H1 (cell line): ENCODE measurements at places on chromosomes 13 and 19. TPM values are rescaled to one million over a fixed set of nuclear protein-coding genes. Genes with fewer than 3 reads are reported as not detected.

Gene ALOX5AP
- not detected in 2 replicates for total RNA-seq

DNA sequence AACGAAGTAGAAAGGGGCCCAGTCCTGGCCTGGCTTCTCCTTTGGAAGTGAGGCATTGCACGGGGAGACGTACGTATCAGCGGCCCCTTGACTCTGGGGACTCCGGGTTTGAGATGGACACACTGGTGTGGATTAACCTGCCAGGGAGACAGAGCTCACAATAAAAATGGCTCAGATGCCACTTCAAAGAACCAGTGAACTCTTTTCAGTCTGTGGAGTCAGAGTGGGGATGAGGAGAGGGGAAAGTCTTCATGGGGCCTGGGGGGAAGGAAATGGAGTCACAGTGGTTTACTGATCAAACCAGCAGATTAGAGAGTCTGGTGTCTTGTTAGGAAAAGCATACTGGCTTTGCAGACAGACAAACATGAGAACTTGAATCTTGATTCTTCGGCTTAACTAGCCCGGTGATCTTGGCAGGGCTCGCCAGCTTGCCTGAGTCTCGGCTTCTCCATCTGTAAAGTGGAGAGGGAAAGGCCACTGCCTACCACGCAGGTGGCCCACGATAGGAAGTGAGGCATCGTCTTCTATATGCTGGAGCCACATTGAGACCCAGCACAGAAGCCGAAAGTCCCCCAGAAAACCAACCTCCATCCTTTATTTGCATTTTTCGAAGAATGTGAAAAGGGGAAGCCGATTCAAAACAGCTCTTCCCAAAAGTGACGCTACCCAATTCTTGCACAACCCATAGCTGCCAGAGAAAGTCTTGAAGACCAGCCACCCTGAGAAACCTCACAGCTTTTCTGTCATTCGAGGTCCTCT is at the start of gene FFAR1:
FFAR1 (plus strand) TSS at position 732 of the 759 bp plus-strand sequence. CDS start 3,650 bp downstream, outside the sequence.
- DNase-seq, result no peak

- no peak for DNase-seq
Measured at GRCh38 chr19:2259336-2259735, 3.1 kb upstream of the JSRP1 start.

GRCh38 chr13:28734906-28735305 is 16.1 kb upstream of the SLC46A3 start:
- no peak for DNase-seq

DNA sequence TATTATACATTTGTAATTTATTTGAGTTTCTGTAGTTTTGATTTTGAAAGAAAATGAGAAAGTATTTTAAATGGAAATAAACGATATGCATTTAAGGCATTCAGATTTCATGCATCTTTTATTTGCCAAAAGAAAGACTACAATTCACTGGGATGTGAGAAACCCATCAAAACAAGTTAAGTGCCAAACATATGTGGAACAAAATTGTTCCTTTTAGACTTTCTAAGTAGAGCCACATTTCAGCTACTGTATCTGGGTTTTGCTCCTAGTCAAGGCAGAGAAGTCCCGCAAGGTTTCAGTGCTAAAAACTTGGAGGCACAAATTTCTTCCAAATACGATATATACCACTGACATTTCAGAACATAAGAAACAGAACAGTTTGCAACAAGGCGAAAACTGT is 1191.9 kb downstream of the SLITRK5 start:
- DNase-seq, result no peak

Gene CEACAM7
- not detected in 2 replicates for total RNA-seq

Gene IFNL1
- not detected in 2 replicates for total RNA-seq

DNA sequence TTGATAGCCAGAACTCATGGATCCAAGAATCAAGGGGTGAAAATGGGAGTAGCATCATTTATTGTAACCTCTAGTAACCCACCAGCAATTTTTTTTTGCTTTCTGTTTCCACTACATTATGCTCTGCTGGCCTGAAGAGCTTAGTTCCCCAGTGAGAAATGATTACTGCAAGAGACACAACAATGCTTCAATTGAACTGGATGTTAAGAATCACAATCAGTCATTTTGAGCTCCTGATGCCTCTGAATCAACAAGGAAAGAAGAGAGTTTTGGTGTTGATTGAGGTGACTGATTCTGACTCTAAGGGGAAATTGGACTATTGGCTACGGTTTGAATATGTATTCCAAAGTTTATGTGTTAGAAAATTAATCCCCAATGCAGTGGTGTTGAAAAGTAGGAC is 1084.4 kb downstream of the SLITRK1 start:
- DNase-seq, result no peak

DNA sequence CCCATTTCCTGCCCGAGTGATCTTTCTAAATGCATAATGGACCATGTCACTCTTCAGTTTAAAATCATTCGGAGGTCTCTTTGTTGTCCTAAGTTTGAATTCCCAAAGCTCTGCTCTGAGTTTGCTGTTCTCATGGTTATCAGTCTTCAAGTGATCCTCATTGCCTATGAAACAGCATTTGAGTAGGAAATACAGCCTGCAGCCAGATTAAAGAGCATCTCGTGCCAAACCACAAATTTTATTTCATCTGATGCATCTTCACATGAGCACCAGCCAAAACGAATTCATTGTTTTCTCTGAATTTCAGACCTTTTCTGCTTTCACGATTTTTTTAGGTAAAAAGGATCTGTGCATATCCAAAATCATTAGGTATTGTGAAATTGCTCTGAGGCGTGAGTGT is 299.6 kb downstream of the TDRD3 start:
- no peak for DNase-seq

Gene DNAAF3
- total RNA-seq, result 5.4 and 5.7 TPM in 2 replicates

DNA sequence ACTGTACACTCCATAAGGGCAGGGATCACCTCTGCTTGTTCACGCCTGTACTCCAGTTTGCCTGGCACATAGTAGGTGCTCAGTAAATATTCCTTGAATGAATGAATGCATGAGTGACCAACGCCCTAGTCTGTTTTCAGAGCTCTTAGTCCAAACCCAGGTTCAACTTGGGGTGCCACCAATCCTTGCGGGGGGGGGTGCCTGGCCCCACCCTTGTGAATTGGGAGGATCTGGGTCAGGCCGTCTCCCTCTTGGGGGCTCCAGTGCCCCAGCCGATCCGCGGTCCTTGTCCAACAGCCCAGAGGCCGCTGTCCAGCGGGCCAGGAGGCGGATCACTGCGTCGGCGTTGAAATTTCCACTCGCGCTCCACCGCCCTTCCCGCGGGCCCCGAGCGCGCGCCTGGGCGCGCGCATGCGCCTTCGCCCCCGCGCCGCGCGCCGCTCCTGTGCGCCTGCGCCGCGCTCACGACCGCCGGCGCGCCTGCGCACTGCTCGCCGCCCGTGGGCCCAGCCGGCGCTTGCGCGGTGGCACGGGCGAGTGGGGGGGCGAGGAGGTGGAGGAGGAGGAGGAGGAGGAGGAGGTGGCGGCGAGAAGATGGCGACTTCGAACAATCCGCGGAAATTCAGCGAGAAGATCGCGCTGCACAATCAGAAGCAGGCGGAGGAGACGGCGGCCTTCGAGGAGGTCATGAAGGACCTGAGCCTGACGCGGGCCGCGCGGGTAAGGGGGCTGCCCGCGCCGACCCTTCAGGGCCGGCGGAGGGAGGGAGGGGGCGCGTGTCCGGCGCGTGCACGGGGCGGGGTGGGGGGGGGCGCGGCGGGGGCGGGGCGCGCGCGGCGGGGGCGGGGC is at the start of gene CRTC1:
CRTC1 (plus strand) TSS at position 572 of the 849 bp plus-strand sequence; CDS start at position 595, 23 bp downstream.
- DNase-seq, result peak; percentile 46

Gene GJB6
- total RNA-seq, result not detected in 2 replicates

DNA sequence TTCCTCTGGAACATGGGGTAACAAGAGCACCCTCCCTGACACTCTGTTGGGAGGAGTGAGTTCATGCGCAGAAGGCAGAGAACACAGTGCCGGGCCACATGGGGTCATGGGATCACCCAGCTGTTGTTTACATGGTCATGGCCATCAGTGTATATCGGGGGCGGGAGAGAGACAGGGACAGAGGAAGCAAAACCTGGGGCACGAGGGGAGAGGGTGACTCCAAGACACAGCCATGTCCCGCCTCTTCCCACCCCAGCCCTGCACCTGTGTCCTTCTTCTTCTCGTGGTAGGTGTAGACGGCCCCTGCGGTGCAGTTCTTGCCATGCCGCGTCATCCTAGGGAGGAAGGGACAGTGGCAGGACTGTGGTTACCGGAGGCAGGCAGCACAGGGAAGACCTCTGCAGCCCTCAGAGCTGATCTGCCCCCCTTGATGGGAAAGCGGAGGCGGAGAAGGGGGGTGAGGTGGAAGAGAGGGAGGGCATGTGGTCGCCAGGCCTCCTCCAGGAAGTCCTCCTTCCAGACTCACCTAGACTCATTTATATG is 19.9 kb downstream of the NOSIP start:
- no peak for DNase-seq

DNA sequence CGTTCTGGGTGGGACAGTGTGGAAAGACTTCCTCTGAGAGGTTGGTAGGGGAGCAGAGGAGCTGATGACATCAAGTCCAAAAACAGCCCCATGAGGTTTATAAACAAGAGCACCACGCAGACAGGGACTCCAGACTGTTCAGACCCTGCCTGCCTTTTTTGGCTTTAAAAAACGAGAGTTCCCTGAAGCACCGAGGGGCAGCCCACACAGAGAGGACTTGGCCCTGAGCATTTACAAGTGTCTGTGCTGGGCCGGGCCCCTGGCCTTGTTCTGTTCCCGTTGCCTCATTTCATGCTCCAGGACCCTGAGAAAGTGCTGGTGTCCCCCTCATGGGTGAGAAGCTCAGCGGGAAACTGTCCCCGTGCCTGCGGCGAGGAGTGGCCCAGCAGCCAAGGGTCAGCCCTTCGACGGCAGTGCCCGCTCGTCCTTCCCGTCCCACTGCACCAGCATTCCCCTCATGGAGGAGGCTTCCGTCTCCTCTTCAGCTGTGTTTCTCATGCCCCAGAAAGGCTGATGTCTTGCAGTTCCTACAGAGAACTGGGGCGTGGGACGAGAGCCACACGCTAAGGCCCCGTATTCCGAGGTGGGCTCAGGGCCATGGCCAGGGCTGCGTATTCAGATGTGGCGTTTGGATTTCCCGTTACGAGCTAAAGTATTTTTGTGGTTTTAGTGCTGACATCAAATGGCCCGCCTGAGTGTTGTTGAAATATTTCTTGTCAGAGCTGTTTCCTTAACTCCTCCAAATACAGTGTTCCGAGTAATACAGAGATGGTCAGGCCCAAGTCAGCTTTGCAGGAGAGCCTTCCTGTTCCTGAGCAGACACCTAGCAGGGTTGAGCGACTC is 93.5 kb downstream of the ATP11A start:
- DNase-seq, result no peak

Gene TBC1D17
- 44.9 and 47.6 TPM in 2 replicates for total RNA-seq

Gene GNG7
- 7.0 and 7.8 TPM in 2 replicates for total RNA-seq

- DNase-seq, result no peak
Measured at GRCh38 chr19:29587518-29587986, 18.5 kb upstream of the POP4 start.

Gene IRGC
- total RNA-seq, result not detected in 2 replicates

- no peak for DNase-seq
Measured at GRCh38 chr19:14412996-14413692, 6.0 kb downstream of the DDX39A start.

Gene ADAMTSL5
- 0.99 and 1.4 TPM in 2 replicates for total RNA-seq
